ENCODE measurements at places on chromosomes 7 and 10.

DNA sequence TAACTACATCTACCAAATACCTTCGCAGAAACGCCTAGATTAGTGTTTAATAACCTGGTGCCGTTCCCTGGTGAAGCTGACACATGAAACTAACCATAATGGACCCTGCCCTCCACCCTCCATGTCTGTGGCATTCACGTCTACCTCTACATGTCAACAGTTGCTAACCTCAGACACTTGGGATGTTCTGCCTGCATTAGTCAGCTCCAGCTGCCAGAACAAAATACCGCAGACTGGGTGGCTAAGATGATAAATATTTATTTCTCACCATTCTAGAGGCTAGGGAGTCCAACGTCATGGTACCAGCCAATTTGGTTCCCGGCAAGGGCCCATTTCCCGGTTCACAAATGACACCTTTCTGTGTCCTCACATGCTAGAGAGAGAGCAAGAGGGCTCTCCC lies 118.5 kb upstream of the CHST15 start:
- no peak for DNase-seq

DNA sequence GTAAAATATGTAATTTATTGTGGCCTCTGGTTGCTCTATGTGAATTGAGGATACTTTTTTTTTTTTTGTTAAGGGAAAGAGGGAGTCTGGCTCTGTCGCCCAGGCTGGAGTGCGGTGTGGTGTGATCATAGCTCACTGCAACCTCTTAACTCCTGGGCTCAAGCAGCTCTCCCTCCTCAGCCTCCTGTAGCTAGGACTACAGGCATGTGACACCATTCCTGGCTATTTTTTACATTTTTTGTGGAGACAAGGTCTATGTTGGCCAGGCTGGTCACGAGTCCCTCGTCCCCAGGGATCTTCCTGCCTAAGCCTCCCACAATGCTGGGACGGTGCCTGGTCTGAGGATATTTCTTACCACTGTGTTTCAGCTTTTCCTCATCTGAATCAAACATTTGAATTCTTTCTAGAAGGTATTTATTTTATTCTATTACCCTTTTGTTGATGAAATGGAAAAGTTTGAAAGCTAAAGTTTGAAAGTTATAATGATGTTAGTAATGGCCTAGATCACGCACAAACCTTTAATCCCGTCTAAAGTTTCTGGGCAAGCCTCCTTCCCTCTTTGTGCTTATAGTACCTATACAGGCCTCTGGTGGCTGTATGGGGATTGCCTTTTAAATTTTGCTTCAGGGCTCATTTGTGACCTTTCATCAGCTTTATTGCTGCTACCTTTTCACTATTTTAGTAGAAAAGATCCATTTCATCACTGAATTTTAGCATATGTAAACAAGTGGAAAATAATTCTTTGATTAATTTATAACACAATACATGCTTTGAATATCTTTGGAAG lies 2.0 kb downstream of the IFRD1 start:
- no peak for DNase-seq

GRCh38 chr10:12504628-12505027 lies 155.3 kb downstream of the CAMK1D start:
- no peak for DNase-seq

- peak; percentile 20 for DNase-seq
These were observed 60.5 kb downstream of the PWWP2B start for GRCh38 chr10:132457328-132458070.
